Kidney capillary endothelial cell (primary cell): ENCODE measurements at places on chromosomes 3 and 15.

DNA sequence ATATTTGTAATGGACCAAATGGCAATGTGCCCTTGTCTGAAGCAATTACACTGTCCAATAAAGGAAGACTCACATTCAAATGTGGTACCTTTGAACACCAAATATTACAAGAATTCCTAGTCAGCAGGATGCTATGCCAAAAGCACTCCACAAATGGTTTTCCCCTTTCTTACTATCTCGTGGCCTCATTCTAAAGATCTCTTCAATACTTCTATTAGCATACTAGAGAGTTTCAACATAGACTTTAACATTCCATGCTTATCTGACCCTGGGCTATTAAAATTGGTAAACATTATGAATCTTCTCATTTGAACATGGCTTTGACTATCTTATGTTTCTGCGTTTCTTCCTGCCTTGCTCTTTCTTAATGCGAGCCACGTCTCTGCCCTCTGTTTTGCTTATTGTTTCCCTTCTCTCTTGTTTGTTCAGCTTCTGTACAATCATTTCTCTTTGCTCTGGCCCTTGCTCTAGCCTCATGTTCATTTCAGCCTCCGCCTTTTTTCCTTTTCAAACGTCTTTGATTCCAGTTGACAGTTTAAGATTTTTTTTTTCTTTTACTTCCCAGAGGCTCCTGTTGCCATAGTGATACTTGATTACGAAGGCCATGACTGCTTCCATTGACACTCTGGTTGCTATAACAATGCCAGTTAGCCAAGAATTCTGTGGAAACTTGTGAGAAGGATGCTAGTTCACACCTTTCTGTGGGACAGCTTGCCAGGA, 49.5 kb upstream of the SLC9A9 start:
- no peak for DNase-seq

DNA sequence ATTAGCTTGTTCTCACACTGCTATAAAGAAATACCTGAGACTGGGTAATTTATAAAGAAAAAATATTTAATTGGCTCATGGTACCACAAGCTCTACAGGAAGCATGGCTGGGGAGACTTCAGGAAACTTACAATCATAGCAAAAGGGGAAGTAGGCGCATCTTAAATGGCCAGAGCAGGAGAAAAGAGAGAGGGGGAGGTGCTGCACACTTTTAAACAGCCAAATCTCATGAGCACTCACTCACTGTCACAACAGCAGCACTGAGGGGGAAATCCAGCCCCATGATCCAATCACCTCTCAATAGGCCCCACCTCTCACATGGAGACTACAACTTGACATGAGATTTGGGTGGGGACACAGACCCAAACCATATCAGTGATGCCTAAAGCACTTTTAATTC, 82.5 kb downstream of the DCLK3 start:
- no peak for DNase-seq

DNA sequence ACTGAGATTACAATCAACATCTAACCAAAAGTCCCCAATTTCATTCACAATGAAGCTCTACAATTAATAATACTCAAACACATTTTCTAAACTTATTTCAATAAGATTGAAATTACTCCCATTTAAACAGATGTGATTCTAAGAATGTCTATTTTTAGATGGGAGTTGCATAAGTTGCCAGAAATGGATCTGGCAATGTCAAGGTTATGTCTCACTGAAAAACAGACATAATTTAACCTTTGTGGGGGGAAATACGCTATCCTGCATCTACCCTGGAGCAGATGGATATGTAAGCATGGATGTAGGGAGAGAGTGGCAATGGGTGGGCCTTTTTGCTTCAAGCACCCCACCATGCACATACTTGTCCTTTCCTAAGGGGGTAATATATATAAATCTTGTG, 6.7 kb upstream of the EIF1B start:
- DNase-seq = no peak

DNA sequence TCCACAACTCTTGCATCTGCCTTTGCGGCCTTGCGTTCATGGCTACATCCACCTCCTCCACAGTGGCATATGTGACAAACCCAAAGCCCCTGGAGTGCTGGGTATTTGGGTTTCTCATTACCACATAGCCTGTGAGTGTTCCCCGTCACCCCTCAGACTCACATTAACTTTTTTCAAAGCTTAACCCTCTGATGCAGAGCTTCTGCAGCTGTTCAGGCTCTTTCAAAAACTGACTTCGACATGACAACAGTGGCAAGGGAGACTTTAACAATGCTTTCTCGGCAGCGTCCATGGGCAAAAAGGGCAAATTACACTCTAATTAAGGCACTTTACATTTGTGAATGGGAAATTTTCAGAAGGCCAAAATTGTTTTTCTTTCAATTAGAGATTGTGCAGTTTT, 343.2 kb downstream of the UNC13C start:
- no peak for DNase-seq

GRCh38 chr3:41450416-41451231, 251.3 kb downstream of the CTNNB1 start:
- DNase-seq = no peak

- no peak for DNase-seq
Observed at GRCh38 chr3:141349711-141350110, 18.6 kb upstream of the ZBTB38 start.

DNA sequence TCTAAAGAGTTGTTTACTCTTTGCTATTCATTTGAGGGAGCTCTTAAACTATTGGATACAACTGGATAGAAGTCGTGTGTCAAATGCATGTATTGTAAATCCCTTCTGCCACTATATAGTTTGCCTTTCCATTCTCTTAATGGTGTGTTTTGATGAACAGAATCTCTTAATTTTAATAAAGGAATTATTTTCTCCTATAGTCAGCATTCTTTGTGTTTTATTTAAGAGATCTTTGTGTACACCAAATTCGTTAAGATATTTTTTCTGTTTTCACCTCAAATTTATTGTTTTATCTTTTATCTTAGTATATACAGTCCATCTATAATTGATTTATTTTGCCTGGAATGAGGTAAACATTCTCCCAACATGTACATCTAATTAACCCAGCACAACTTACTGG, 551.5 kb upstream of the AGTR1 start:
- DNase-seq = no peak

DNA sequence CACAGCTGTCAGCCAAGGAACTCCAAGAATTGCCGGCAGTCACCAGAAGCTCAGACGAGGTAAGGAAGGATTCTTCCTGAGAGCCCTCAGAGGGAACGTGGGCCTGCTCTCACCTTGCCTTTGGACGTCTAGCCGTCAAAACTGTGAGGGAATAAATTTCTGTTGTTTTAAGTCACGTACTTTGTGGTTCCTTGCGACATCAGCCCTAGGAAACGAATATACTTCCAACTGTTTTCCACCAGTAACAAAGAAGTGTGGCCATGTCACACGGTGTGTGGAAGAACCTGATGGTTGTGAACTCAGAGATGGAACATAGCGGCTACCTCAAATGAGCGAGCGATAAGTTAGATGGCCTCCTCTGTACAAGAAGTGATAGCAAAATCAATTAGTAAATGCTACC, 41.0 kb upstream of the B3GNT5 start:
- DNase-seq = no peak

DNA sequence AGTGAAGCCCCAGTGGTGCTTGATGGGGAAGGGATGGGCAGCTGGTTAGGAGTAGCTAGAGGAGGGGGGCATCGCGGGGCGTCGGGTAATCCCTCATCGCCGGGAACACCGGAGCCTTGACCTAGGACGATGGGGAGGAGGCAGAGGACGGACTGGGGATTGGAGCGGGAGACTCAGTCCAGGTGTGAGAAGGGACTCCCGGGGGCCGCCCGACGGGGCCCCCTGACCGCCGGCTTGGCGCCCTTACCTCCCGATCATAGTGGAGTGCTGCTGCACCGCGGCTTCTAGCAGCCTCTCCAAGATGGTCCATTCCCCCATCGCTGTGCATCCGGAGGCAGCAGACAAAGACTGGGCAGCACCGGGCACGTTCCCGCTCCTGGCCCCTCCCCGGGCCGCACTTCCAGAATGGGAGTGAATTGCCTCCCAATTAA, 612 bp downstream of the GJD2 start:
- DNase-seq = no peak

- DNase-seq = peak; percentile 56
Observed at GRCh38 chr3:4290272-4290893, 12.8 kb upstream of the SETMAR start.

- peak; percentile 21 for DNase-seq
Observed at GRCh38 chr15:74651242-74651741, 35.7 kb downstream of the CLK3 start.

- DNase-seq = no peak
Observed at GRCh38 chr3:2838546-2839157, 271.5 kb downstream of the IL5RA start.

GRCh38 chr3:159765030-159765859, 223.4 kb upstream of the IL12A start:
- peak; percentile 95 for DNase-seq

- DNase-seq = peak; percentile 32
Observed at GRCh38 chr3:1456781-1457311, 364.0 kb downstream of the CNTN6 start.

DNA sequence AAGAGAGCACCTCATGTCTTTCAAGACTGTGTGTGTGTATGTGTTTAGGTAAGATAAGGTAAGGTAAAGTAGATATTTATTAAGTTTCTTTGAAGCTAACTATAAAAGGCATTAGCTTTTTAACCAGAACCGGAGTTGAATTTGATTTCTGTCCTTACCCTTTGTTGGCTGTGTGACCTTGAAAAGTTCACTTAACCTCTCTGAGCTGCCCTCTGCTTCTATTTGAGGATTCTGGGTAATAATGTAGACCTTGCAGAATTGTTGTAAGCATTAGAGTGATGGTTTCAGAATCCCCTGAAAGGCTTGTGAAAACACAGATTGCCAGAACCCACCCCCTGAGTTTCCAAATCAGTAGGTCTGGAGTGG, 21.6 kb upstream of the SACM1L start:
- no peak for DNase-seq

DNA sequence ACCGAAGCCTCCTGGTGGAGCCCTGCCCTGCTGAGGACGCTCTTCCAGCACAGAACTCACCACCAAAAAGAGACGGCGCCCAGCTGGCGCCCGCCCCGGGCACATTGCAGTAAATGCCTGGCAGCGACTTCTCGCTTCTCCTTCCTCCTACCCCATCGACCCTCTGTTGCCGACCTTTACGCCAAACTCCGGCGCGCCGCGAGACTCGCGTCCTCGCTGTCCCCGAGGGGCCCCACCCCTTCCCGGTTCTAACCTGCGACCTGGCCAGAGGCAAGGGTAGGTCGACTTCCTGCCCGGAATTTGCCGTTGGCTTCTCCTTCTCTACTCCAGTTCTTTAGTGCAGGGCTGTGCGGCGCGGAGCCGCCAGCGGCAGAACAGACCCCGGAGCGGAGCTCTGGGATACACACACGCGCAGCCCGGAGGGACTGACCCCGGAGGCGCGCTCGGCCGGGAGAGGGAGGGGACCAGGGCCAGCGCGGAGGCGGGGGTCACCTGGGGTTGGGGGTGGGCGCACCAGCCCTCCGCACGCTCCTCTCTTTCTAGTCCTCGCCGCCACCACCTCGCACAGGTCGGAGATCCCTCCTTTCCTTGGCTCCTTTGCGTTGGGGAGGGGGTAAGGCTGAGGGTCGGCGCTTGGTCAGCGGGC, 226.6 kb upstream of the AZI2 start:
- DNase-seq = no peak

DNA sequence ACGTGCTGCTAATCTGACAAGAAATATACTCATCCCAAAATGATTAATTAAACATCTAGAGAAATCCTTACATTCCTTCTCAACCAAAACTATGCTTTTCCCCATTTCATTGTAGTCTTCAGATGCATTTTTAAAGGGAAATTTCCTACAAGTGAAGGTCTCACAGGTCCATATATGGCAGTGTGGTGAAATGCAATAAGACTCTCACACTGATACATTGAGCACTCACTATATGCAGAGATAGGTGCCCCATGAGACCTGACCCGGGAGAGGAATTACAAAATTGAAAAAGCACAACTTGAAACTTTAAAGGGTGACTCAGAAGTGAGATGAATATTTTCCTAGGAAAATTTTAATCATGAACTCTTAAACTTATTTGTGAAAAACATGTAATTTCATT, 629.2 kb upstream of the NAALADL2 start:
- no peak for DNase-seq

- peak; percentile 47 for DNase-seq
Observed at GRCh38 chr3:29281094-29281343, 148 bp downstream of the RBMS3 start.

GRCh38 chr15:22963641-22964040, 16.5 kb downstream of the CYFIP1 start:
- no peak for DNase-seq

GRCh38 chr15:39499681-39500080, 81.2 kb upstream of the THBS1 start:
- no peak for DNase-seq

GRCh38 chr3:95460274-95460673, 1354.1 kb upstream of the EPHA6 start:
- DNase-seq = no peak

- DNase-seq = peak; percentile 52
Observed at GRCh38 chr3:71504250-71505036, 79.1 kb downstream of the FOXP1 start.

DNA sequence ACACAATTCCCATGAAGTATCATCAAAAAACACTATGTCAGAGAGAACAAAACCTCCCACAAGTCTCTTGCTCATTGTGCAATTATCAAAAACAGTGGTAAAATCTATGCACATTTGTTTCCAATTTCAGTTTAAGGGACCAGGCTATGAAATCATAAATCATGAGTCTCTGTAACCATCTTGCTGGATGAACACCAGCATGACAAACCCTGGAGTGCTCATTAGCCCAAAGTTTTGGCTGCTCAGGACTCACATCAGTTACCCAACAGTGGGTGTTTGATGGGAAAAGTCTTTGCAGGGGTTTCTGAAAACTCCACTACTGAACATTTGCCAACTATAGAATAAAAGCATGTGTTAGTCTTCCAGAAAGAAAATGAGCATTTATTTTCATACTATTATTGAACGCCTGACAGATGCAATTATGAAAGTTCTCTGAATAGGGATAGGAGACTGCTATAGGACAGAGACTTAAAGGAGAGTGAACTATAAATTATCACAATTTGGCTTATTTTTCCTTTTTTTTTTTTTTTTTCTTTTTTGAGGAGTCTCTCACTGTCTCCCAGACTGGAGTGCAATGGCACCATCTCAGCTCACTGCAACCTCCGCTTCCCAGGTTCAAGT, 240.8 kb upstream of the KCNMB2 start:
- no peak for DNase-seq

DNA sequence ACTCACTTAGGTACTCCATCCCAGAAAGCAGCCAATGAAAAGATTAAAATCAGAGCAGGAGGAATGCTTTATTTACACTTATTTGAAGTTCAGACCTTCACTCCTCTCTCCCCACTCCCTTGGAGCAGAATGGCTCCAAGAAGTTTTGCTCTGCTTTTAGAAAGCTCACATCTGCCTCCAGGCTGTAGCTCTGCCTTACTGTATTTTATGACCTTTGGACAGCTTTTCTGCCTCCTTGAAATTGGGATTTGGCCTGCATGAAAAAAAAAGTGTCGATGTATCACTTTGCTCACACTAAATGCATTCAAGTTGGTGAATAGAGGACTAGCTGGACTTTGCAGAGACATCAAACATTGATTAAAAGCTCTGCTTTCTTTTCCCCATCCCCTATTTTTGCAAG, 95.3 kb downstream of the SLC9A9 start:
- DNase-seq = no peak
